ENCODE measurements at places on chromosomes 4 and X.

DNA sequence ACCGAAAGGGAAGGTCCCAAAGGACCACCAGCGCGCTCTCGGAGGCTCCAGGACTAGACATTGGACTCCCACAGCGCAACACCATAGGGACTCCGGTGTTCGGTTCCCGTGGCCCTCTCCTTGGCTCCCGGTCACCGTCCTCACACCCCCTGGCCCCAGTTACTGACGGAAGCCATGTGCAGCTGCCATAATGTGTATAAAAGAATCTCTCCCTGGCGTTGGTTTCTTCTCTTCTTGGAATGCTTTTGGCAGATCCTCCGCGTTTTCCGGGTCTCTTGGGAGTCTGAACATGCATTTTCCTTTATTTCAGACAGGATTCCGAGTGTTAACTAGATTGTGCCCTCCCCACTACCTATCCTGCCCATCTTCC lies 69.8 kb downstream of the FBXO8 start:
- no peak for DNase-seq

DNA sequence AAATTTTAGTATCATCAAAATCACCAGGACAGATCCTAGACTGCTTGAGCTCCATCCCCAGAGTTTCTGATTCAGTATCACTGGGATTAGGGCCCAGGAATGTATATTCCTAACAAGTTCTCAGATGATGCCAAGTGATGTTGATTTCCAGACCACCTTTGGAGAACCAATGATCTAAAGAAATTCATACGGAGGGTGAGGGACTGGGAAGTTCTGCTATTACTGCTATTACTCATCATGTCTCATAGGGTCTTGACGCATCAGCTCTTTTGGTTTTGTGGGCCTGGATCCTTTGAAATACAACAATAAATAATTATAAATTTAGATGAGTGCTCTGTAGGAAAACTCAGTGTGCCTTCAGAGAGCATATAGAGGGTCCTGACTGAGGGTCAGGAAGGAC lies 59.8 kb upstream of the LGI2 start:
- no peak for DNase-seq

- no peak for DNase-seq
Measured at GRCh38 chr4:26130841-26131432, 189.9 kb upstream of the RBPJ start.

DNA sequence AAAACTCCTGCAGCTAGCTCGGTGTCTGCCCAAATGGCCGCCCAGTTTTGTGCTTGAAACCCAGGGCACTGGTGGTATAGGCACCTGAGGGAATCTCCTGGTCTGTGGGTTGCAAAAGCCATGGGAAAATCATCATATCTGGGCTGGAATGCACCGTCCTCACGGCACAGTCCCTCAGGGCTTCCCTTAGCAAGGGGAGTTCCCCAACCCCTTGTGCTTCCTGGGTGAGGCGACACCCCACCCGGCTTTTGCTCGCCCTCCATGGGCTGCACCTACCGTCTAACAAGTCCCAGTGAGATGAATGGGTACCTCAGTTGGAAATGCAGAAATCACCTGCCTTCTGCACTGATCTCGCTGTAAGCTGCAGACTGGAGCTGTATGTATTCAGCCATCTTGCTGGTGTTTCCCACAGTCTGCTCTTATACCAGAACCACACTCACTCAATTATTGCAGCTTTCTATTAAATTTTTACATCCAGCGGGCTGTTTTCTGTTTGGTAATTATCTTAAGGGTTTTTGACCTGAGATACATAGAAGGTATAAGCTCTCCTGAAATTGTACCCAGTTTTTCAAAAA lies 36.7 kb upstream of the NPNT start:
- DNase-seq, result no peak

DNA sequence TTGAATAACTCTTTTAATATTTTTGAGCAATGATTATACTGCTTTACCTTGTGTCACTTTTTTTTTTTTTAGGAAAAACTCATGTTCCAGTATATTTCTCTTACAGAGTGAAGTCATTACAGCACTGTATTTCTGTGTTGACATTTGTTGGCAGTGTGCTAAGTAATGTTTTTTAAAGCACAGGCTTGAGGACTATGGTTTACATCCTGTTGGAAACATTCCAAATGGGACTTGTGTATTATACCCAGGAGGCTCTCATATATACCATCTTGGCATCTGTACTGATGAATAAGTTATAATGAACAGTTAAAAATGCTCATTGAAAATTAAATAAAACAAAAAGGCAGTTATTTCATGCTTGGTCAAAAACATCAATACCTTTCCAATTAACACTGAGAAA lies 33.8 kb downstream of the CEP44 start:
- no peak for DNase-seq

DNA sequence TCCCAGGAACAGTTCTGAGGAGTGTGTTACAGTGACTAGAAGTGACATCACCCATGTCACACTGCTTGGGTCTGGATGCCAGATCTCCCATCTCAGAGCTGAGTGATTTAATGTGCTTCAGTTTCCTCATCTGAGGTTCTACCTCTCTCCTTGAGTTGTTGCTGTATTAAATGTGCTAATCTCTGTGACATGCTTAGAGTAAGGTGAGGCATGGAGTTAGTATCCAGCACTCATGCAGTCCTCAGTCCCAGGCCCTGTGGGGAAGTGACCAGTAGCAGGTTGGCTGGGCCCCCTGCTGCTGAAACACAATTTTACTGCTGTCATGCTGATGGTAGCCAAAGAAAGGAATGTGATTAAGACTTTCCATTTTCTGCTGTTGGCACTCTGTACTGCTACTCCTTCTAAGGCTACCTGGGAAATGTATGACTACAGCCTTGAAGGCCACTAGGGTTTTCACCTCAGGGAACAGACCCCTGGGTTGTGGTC lies 639.6 kb downstream of the MID1IP1 start:
- no peak for DNase-seq

DNA sequence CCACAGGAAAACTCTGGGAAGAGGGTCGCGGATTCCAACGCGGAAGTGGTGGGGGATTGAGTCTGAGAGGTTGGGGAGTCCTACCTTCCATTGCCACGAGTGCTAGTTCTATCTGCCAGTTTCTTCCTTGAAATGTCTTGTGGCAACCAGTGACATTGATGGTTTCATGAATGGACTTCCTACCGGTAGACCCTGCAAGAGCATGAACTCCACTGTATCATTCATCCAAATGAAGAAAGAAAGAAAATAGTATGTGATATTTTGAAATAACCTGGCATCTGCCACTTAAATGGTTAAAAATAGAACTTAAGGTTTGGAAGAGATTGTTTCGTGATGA lies 1.1 kb upstream of the SLC10A7 start:
- DNase-seq, result peak; percentile 5

- no peak for DNase-seq
Measured at GRCh38 chr4:75924309-75924827, 16.4 kb downstream of the NAAA start.

DNA sequence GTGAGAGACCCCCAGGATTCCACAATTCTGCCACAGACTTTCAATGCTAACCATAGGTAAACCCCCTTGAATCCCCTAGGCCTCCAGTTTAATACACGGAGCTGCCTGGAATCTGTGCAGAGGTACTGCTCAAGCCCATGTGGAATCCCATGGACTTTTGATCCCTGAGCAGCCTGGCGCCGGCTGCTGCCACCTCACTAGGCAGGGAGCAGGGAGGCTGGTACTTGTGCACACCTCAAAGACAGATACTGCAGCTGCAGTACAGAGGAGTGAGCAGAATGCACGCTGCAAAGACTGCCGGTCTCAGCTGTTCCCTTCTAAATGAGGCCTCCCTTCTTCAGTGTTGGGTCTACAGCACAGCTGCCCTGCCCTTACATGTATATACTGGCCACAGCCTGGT lies 79.4 kb downstream of the RPS6KA6 start:
- DNase-seq, result no peak

DNA sequence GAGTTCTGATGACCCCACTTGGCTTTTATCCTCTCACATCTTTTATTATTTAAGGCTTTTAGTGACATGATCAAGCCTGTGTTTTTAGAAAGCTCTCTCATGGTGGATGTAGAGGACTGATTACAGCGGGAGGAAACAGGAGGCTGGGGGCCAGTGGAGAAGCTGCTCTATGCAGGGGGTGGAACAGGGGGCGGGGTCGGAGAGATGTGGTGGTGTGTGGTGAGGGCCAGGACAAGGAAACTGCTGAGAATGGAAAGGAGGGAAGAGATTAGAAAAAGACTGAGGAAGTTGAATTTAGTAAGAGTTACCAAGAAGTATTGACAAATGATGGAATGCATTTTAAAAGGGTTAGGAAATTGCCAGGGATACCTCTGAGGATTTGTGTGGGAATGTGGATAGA lies 292.2 kb downstream of the ZIC3 start:
- no peak for DNase-seq

Measured in AG08396 (cell line).